ENCODE measurements at places on chromosomes 3 and 15.

DNA sequence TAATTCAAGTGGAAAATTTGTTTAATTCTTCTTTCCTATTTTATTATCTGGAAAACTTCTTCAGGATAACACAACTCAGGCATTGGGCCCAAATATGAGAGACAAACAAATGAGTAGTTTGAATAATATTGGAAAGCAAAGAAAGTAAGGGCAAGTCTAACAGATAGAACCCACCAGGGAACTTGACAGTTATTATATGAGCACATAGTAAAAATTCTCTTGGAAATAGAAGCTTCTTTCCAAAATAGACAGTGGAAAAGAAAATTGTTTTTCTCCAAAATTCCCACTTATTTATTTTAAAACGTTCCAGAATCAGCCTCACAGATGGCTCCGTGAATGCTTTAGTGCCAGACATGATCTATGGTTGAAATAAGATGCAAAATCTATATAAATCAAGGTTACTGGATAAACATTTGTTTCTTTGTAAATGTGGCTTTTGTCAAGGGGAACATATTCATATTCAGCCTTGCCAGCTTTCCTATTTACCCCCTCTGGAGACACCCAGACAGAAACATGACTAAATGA is 23.9 kb downstream of the LDHAL6B start:
- DNase-seq = no peak

- no peak for DNase-seq
Measured at GRCh38 chr3:17805461-17805940, 63.1 kb upstream of the TBC1D5 start.

DNA sequence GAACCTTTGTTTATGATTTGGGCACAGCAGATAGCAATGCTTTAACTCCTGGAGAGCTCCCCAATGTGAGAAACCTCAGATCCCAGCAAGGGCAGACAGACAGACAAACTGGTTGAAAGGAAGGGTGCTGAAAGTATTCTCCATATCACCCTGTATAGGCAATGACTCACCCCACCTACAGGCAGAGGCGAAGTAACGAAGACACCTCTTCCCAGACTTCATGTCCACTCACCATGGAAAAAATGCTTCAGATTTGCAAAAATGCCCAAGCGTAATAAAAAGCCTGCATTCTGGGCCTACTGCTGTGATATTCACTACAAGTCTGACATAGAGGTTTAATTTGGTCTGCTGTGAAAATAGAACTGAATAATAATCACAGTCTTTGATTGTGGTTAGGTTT is 50.5 kb downstream of the THBS1 start:
- DNase-seq = no peak

DNA sequence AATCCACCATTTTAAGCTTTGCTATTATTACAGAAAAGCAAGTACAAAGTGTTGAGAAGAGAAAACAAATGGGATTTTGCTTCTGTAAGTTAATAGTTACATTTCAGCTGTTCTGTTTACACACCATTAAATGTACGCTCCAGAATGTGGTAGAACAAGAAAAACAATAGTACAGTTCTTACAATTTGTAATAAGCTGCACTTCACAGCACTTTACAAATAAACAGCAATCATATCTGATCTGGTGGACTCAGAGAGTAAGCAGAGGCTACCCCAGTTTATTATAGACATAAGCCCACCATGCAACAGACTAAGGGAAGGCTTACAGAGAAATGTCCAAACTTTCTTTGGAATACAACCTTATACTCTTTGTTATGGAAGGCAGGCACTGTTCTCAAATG is 126.4 kb downstream of the OXSM start:
- DNase-seq = no peak

DNA sequence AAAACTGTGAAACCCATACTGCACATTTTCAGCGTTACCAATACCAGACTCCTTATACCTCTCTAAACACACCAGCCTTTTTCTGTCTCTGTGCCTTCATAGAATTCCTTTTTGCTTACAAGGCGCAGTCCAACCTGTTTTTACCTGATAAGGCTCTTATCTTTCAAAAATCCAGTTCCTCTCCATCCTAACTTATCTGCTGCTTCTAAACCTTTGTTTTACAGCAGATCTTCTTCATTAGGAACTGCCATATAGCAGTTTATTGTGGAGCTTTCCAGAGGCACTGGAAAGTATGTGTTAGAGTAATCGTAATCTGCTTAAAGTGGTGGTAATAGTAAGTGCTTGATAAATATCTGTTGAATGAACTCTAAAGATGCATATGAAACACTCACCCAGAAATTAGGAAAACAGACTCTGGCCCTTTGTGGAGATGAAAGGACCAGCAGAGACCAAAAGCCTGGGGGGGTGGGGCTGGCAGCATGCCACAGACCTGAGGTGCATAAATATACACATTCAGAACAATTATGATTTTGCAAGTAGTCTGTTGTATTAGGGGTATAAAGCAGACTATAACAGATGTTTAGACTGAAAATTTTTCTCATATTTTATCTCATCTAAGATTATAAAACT is 29.3 kb downstream of the PPP2R3A start:
- DNase-seq = no peak

- no peak for DNase-seq
Measured at GRCh38 chr3:187946163-187946691, 201.0 kb upstream of the BCL6 start.

- no peak for DNase-seq
Measured at GRCh38 chr15:31364301-31365031, 37.8 kb downstream of the KLF13 start.

DNA sequence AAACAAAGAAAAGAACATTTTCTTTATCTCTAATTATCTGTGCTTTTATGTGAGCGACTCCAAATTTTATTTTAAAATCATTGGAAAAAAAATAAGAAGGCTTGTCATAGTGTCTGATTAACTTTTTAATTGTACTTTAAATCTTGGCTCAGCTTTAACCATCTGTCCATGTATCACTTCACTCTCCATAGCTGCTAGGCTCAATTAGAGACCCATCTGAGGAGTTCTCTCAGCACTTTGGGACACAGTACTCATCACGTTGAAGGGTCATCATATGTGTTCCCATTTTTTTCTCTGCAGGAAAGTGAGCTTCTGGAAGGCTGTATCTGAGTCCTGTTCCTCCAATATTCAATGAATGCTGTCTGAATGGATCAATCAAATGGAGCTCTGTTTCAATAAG is 908.5 kb upstream of the ROBO1 start:
- no peak for DNase-seq

DNA sequence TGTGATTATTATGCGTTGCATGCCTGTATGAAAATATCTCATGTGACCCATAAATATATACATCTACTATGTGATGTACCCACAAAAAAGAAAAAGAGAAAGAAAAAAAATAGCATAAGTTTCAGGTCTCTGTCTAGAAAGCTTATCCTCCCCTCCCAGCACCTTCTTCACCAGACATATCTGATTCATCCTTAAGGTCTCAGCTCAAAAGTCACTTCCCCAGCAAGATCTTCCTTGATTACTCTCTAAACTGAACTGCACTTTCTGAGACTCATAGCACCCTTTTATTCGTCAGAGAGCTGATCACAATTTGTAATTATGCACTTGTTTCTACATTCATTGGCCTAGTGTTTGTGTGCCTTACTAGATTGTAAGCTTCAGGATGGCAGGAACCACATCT is 11.1 kb upstream of the PTPN9 start:
- no peak for DNase-seq

- no peak for DNase-seq
Measured at GRCh38 chr3:72646263-72646662, 202.0 kb downstream of the SHQ1 start.

DNA sequence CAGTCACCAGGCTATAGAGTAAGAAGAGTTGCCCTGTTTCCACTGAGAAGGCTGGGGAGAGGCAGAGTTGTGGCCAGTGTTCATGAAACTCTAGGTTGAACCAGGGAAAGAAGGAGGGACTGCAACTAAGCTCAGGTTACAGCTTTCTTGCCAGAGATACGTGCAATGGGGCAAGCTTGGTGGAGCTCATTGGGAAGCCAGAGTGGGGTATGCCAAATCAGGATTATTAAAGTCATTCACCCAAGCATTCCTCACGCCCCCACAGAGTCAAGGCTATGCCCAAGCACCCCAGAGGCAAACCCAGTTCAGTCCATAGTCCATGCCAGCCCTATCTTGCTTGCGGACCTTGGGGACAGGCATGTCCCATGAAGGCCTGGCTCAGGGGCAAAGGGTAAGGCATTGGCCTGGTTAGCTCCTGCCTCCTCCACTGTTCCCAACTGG is 17.6 kb downstream of the SLC6A20 start:
- DNase-seq = no peak

GRCh38 chr3:38648024-38648658 is 1.3 kb downstream of the SCN5A start:
- DNase-seq = no peak

DNA sequence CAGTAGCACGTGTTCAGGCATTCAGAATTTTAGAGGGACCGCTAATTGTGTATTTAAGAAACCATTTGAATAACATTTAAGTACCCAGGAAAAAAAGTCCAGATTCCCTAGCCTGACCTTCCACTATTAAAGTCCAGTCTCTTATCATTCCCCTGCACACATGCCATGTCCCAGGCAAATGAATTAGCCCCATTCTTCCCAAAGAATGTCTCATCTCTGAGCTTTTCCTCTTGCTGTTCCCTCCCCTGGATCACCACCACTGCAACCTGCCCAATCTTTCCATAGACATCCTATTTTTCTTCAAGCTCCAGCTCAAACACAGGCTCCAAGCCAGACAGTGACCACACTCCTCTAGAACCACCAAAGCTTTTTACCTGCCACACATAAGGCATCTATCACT is 25.9 kb downstream of the PLD1 start:
- no peak for DNase-seq

GRCh38 chr3:132804498-132804897 is 82.3 kb upstream of the NPHP3 start:
- DNase-seq = no peak
